Esophagus mucosa (tissue), 1 donor: ENCODE measurements at places on chromosomes 13 and 19. TPM values are rescaled to one million over a fixed set of nuclear protein-coding genes. Genes with fewer than 3 reads are reported as not detected.
A peak's percentile ranks its signal among the peaks of the same experiment; 100 is the strongest.

- no peak for ATAC-seq
Observed at GRCh38 chr19:3979289-3979673, 6.0 kb downstream of the EEF2 start.

The ELF1 gene
- total RNA-seq, result 68.9 TPM

DNA sequence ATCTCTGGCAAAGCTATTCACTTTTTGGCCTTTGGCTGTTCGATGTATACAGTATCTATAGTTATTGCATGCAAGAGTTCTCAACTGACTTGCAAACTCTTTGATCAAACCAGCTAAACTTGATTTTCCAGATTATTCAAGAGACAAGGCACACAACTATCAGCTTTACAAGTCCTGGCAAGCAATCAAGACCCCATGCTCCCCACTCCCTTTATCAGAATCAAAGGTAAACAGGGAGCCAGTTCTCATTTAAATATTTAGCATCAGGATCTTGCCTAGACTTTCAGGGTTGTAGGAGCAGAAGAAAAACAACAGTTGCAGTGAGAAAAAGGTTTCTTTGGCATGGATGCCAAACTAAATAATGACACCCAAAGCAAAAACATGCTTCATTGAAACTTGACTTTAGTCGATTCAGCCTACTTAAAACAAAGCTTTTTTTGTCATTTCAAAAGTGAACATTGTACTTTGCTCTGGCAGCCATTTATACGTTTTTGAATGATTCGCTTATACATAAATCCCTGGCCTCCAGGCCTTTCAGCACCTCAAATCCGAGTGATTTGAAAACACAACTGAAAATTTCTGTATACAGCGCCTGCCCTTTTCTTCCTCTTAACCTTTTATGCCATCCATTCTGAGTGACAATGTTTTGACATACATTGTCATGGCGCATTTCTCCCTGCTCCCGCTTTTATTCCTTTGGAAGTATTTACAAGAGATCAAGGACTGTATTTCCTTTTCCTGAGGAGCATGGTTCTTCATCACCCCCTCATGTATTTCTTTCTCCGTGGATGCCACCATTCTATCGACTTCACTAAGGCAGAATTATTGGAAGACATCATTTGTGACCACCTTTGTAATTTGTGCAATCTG is 340.8 kb downstream of the KLF5 start:
- peak; percentile 71 for ATAC-seq

The FAM216B gene
- total RNA-seq, result not detected

GRCh38 chr13:21730186-21730880 is 59.5 kb downstream of the FGF9 start:
- no peak for ATAC-seq

- no peak for ATAC-seq
Observed at GRCh38 chr13:107210723-107211030, 642.7 kb upstream of the ARGLU1 start.

DNA sequence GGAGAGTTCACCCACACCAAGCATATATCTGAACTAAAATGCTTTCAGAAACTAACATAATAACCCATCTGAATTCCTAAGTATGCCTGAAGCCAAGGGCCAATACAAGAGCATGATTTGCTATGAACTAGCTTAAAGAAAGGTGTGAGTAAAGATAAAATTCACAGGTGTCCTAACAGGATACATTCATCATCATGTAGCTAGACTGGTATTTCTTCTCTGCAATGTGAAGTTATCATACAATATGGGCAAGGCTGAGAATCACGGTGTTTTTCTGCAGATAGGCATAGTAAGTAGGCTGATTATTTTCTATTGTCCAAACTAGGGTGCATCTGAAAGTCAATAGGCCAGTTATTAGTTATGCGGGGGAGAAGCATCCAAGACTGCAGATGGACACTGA is 63.1 kb downstream of the STK24 start:
- ATAC-seq, result peak; percentile 61

- no peak for ATAC-seq
Observed at GRCh38 chr13:76828316-76828741, 57.9 kb downstream of the KCTD12 start.

The ATP12A gene
- total RNA-seq, result 0.24 TPM

- peak; percentile 25 for ATAC-seq
Observed at GRCh38 chr13:33634546-33634982, 183.4 kb upstream of the RFC3 start.

The ZNF792 gene
- total RNA-seq, result 1.8 TPM

GRCh38 chr13:45602183-45603170 is 13.1 kb downstream of the ERICH6B start:
- ATAC-seq, result no peak

- ATAC-seq, result no peak
Observed at GRCh38 chr19:31671411-31672035, 322.3 kb upstream of the TSHZ3 start.

- ATAC-seq, result no peak
Observed at GRCh38 chr13:80753866-80754265, 412.9 kb upstream of the SPRY2 start.

The SLC25A15 gene
- total RNA-seq, result 5.9 TPM

DNA sequence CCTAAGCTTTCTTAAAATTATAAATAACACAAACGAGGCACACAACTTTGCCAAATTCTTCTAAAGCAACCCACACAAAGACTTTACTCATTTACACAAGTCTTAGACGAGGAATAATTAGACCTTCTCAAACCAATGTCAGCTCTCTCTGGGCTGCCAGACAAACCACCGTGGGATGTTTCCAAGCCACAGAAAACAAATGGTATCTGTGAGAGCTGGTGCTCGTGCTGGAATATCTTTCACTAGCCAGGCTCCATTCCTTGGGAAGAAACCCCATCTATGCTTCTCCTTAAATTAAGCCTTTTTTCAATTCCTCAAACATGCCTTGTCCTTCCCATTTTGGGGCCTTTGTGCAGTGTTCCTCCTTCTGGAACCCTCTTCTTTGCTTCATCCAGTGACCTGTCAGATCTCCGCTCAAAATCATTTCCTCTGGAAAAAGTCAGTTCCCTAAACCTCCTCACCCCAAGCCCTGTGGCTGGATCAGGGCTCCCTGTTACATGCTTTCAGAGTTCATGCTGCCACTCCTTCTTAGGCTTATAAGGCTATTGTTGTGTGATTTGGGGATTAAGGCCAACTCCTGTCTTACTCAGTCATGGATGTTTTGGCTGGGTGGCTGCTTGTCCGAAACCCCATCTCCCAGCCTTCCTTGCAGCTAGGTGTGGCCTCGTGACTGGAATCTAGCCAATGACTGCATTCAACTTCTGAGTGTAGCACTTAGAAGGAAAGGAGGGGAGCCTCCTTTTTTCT is 64.2 kb upstream of the GTF2F2 start:
- ATAC-seq, result peak; percentile 95

DNA sequence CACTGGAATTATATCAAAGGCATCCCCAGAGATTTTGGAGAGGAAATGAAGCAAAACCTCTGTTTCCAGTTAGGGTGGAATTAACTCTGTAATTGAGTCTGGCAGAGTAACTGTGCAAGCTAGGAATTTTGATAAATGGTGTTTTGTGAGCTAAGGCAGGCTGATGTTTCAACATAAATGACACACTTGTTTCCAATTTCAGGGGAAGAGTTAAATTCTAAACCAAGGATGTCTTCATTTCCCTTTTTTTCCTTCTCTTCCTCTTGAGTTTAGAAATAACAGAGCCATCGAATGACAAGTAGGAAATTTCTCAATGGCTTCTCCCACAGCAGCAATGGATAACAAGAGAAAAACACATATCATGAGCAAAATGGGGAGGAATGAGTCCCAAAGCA is 131.2 kb downstream of the IRS2 start:
- ATAC-seq, result no peak

The GPALPP1 gene
- total RNA-seq, result 13.0 TPM

The SIGLEC9 gene
- total RNA-seq, result 0.48 TPM

DNA sequence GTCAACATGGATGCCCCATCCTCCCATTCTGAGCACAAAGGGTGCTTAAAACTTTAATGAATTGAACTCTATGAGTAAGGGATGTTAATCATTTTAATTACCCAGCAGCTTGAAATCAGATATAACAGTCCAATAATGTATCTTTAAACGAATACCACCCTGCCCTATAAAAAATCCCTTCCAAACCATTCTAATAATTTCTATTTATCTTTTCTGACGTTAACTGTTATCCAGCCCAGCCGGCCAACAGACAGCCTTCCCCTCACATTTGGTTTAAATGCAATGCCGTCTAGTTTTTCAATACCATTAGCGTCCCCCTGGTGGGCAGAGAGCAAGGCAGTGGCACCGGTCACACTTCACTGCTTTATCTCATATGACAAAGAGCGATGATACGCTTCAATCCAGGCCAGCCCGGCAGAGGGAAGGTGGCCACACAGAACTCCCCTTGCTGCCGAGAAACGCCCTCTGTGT is 402.2 kb upstream of the ZNF507 start:
- no peak for ATAC-seq

- no peak for ATAC-seq
Observed at GRCh38 chr13:41639955-41640780, 182.8 kb downstream of the RGCC start.

- no peak for ATAC-seq
Observed at GRCh38 chr19:12555456-12555930, 4.2 kb upstream of the ZNF564 start.

DNA sequence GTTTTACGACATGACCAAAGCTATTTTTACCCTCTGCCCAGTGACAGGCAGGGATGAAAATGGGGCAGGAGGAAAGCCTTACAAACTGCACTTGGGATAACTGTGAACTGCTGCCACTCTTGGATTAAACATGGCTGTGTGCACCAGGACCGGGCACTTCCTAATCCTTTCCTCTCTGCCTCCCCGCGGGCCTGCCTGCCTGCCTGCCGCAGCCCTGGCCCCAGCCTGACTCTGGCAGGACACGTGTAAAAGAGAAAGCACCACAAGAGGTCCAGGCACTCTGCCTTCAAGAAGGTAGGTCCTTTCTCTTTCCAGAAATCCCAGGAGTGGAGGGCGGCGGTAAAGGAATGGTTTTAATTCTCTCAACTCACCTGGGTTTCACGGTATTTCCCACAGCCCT is 4.8 kb downstream of the TSHZ3 start:
- no peak for ATAC-seq

DNA sequence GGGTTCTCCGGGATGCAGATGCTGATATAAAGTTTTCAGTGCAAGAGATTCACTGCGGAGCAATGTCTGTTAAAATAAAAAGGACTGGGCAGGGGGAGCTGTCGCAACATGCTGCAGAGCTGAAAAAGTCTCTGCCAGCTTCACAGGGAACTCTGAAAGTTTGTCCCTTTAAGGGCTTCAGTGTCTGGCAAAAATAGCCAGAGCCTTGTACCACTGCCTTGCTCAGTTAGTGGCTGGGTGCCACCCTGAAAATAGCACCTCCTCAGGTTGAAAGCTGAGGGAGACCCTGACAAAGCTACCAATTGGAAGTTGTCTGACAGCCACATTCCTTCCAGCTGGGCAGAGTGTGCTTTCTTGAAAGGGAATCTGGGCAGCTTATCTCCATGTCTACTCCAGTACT is 3.0 kb upstream of the NDFIP2 start:
- no peak for ATAC-seq

- no peak for ATAC-seq
Observed at GRCh38 chr13:111296417-111296816, 24.0 kb upstream of the TEX29 start.

DNA sequence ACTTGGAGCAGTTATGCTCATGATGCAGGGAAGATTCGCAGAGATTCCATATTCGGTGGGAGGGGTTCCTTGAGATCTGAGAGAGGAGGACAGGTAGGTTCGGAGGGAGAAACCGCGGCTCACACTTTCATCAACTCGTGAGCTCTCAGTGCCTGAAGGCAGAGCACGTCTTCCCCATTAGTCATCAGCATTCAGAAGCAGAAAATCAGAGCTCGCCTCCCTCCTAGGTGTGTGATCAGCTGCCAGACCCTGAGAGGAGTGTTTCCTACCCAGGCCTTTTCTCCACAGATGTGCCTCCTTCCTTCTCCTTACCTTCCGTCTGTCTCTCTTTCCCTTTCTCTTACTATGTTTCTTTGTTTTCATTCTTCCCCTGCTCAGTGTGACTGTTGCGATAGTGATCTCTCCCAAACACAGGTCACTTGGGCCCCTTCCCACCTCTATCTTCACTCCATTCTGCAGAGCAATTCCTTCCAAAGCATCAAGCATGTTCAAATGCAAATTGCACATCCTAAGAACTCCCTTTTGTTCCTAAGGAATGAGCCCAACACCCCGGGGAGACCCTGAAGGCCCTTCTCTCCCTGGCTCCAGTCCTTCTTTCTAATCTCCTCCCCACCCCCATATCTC is 389.5 kb downstream of the UQCRFS1 start:
- ATAC-seq, result no peak

The ENOX1 gene
- 0.12 TPM for total RNA-seq

DNA sequence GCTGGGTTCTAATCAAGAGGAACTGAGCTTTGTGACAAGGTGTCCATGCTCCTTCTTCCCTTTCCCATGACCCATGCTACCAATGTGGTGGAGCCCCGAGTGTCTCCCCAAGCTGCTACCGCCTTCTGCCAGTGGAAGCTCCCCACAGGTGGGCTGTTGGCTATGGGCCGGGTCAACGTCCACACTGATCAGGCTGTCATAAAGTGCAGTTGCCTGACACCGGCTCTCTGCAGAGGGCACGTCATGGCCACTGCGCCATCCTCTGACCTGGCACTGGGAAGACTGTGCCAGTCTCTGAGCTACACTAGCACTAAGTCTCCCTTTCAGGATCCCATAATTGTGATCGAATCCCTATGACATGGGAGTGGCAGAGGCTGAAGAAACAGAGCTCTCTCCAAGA is 192.3 kb downstream of the USP12 start:
- ATAC-seq, result no peak

GRCh38 chr13:88866195-88866594 is 1195.0 kb downstream of the SLITRK5 start:
- no peak for ATAC-seq

- ATAC-seq, result peak; percentile 50
Observed at GRCh38 chr19:33580645-33581037, 41.1 kb upstream of the CHST8 start.

The SERTM1 gene
- total RNA-seq, result not detected

The POU4F1 gene
- 0.08 TPM for total RNA-seq

The EVI5L gene
- 9.6 TPM for total RNA-seq

The POLR2E gene
- 139 TPM for total RNA-seq

The CYP4F12 gene
- 31.5 TPM for total RNA-seq

The PSG2 gene
- total RNA-seq, result not detected

DNA sequence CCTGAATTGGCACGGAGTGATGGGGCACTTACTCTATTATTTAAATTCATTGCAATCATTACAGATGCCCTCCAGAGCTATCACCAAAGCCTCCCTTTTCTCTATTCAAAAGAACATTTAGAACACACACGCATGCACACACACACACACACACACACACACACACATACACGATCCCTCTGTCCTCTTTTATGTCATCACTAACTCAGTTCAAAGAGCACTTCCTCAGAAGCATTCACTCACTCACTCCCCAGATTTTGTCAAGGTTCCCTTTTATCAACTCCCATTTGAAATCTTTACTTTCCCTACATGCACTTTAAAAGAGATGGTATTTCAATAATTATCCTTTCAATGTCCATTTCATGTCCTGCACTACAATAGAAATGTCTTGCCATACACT is 22.4 kb upstream of the IGFL4 start:
- ATAC-seq, result no peak

GRCh38 chr13:40102360-40102727 is 446.9 kb downstream of the COG6 start:
- peak; percentile 1 for ATAC-seq

The IGFL2 gene
- 2.3 TPM for total RNA-seq
